Neural progenitor cell (in vitro differentiated cells): ENCODE measurements at places on chromosomes 6 and 20. TPM values are rescaled to one million over a fixed set of nuclear protein-coding genes. Genes with fewer than 3 reads are reported as not detected.

DNA sequence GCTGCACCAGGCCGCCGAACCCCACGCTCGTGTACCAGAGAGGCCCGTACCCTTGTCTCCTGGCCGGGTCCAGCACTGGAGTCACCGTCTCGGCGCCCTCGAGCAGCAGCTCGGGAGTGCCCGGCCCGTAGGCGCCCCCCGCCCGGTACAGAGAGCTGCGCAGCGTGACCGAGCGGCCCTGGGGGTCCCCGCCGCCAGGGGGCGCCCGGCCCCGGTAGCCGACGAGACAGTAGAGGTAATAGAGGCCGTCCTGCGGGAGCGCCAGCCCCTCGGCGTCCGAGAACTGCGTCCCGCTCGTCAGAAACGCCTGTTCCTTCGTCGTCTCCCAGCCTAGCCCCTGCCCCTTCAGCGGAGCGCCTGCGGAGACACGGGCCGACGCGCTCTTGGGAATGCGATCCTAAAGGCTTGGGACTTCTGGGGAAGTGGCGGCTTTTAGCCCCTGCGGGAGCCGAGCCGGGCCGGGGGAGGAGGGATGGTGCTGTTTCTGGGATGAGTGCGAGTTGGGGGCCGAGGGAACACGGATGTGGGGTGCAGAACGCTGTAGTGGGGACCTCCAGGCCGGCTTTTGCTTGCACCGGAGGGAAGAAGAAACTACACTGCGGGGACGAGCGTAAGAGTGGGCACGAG, 1.3 kb downstream of the LTB start:
- H3K27ac ChIP-seq = no peak overlapping the region
- peak; percentile 93 for DNase-seq
- peaks cover 9% of the 10 kb centered on the region for H3K27me3 ChIP-seq
- H3K4me1 ChIP-seq = peaks cover 11% of the 10 kb centered on the region

- H3K4me1 ChIP-seq = no peaks in the 10 kb centered on the region
- no peak overlapping the region for H3K4me3 ChIP-seq
- no peak overlapping the region for H3K27ac ChIP-seq
- no peaks in the 10 kb centered on the region for H3K36me3 ChIP-seq
- H3K27me3 ChIP-seq = no peaks in the 10 kb centered on the region
- DNase-seq = no peak
Measured at GRCh38 chr6:12414096-12414675, 124.0 kb downstream of the EDN1 start.

DNA sequence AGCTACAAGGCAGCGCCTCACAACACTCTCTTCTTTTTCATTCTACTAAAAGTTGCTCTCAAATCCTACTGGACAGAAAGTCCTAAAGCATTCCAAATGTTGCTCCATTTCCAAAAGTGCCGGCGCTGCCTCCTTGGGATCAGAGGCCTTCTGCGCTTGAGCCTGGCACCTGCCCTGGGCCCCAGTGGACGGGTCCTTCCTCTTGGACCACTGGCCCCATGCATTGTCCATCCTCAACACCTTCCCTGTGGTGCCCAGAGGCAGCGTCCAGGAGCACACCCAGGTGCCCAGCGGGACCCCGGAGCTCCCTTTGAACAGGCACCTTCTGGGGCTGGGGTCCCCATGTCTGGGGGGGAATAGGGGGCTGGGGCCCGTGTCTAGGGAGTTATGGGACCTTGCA, 205.2 kb downstream of the ERMARD start:
- peaks cover 6% of the 10 kb centered on the region for H3K4me1 ChIP-seq
- H3K27me3 ChIP-seq = no peaks in the 10 kb centered on the region
- no peaks in the 10 kb centered on the region for H3K36me3 ChIP-seq
- no peak overlapping the region for H3K27ac ChIP-seq

SLC17A3 gene
- total RNA-seq = not detected in 2 replicates

- no peaks in the 10 kb centered on the region for H3K27me3 ChIP-seq
- H3K4me3 ChIP-seq = no peak overlapping the region
- no peaks in the 10 kb centered on the region for H3K36me3 ChIP-seq
- no peaks in the 10 kb centered on the region for H3K4me1 ChIP-seq
- no peak overlapping the region for H3K27ac ChIP-seq
Measured at GRCh38 chr20:36109251-36109947, 45.1 kb upstream of the EPB41L1 start.

XKR7 gene
- total RNA-seq = 0.07 and 0.19 TPM in 2 replicates

GCM1 gene
- total RNA-seq = not detected in 2 replicates

GRCh38 chr20:36847009-36847709, 28.8 kb upstream of the TLDC2 start:
- H3K4me1 ChIP-seq = peaks cover 28% of the 10 kb centered on the region
- no peak overlapping the region for H3K4me3 ChIP-seq
- peak overlapping the region; percentile 36 for H3K27ac ChIP-seq
- H3K36me3 ChIP-seq = no peaks in the 10 kb centered on the region
- DNase-seq = peak; percentile 78

DNA sequence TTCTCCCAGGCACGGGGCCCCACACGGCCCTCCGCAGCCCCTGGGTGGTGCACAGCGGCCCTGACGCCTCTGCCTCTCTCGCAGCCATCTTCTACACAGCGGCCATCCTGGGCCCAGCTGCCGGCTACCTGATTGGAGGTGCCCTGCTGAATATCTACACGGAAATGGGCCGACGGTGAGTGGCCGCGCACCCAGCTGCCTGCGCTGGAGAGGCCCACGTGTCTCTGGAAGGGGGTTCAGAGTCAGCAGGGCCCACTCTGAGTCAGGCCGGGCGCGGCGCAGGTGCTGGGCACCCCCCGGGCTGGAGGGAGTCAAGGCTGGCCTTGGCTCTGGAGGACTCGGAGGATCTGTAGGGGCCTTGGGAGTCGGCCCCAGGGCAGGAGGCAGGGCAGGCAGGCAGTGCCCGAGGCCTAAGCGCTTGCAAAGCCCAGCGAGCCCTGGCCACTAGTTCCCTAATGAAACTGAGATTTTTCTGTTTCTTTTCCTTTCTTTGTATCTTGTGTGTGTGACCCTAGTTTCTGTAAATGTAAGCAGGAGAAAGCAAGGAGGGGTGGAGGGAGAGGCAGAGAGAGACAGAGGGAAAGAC, 16.4 kb downstream of the SLCO4A1 start:
- H3K27me3 ChIP-seq = no peaks in the 10 kb centered on the region
- no peaks in the 10 kb centered on the region for H3K36me3 ChIP-seq
- no peak overlapping the region for H3K27ac ChIP-seq
- H3K4me1 ChIP-seq = peaks cover 9% of the 10 kb centered on the region
- H3K4me3 ChIP-seq = no peak overlapping the region

SYCP2 gene
- 0.06 and 0.88 TPM in 2 replicates for total RNA-seq

DNA sequence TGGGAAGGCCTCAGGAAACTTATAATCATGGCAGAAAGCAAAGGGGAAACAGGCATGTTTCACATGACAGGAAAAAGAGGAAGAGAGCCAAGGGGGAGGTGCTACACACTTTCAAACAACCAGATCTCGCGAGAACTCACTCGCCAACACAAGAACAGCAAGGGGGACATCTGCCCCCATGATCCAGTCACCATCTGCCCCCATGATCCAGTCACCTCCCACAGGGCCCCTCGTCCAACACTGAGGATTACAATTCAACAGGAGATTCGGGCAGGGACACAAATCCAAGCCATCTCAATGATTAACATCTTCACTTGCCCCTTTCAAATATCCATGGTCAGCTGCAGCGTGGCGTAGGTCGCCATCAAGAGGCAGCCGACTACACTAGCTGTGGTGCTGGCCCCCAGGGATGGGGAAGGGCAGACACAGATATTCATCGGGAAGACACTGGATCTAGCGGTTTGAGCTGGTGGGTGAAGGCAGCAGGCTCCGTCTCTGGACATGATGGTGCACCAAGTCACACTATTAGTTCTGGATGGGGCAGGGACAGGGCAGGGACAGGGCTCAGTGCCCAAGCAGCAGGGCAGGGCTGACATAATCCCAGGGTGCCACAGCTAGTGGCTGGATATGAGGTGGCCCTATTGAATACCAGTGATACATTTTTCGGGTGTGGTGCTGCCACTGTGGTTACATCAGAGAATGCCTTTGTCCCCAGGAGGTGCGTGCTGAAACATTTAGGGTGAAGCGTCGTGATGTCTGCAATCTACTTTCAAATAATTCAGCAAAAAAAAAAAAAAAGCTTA, 31.6 kb downstream of the TUBB2B start:
- H3K27me3 ChIP-seq = no peaks in the 10 kb centered on the region
- peak; percentile 65 for DNase-seq
- no peak overlapping the region for H3K27ac ChIP-seq
- peak overlapping the region; percentile 13 for H3K4me3 ChIP-seq
- peaks cover 35% of the 10 kb centered on the region for H3K4me1 ChIP-seq

DNA sequence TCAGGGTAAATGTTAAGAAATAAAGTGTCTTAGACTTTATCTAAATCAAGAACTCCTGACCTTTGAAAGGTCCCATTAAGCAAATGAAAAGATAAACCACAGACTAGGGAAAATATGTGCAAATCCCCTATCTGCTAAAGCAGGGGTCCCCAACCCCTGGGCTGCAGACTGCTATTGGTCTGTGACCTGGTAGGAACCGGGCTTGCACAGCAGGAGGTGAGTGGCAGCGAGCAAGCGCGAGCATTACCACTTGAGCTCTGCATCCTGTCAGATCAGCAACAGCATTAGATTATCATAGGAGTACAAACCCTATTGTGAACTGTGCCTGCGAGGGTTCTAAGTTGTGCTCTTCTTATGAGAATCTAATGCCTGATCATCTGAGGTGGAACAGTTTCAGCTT, 42.4 kb downstream of the LCA5 start:
- H3K27ac ChIP-seq = no peak overlapping the region
- peaks cover 5% of the 10 kb centered on the region for H3K36me3 ChIP-seq
- H3K4me1 ChIP-seq = peaks cover 10% of the 10 kb centered on the region
- DNase-seq = peak; percentile 66
- H3K4me3 ChIP-seq = no peak overlapping the region

DNA sequence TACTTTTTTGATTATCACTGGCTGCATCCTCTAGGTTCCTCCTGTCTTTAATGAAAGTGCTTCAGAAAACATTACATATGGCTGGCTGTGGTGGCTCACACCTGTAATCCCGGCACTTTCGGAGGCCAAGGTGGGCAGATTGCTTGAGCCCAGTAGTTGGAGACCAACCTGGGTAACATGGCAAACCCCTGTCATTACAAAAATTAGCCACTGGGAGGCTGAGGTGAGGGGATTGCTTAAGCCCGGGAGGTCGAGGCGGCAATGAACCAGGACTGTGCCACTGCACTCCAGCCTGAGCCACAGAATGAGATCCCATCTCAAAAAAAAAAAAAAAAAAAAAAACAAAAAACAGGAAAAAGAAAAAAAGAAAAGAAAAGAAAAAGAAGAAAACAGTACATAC, 35.3 kb downstream of the BEND3 start:
- no peaks in the 10 kb centered on the region for H3K36me3 ChIP-seq
- no peaks in the 10 kb centered on the region for H3K27me3 ChIP-seq
- DNase-seq = no peak
- no peak overlapping the region for H3K4me3 ChIP-seq
- no peaks in the 10 kb centered on the region for H3K4me1 ChIP-seq
- H3K27ac ChIP-seq = no peak overlapping the region
